ENCODE measurements at places on chromosomes 6 and 20.

GRCh38 chr6:161901740-161902426, 628.0 kb upstream of the AGPAT4 start:
- no peak for DNase-seq

GRCh38 chr6:170088582-170088955, 202.3 kb downstream of the DLL1 start:
- no peak for DNase-seq

DNA sequence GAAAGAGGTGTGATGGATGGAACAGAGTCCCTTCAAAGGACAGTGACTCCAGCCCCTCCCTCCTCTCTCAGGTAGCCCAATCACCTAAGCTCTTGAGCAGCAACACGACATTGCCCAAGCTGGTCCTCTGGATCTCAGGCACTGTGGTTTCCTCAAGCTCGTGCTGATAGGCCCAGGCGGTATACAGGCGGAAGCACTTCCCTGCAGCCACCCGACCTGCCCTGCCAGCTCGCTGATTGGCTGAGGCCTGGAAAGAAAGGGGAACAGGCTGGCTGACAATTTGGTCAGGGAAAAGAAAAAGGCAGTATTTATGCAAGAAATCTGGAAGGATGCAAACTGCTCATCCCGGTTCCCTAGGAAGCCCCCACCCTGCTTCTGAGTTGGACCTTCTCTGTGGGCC, 9.6 kb downstream of the C6orf136 start:
- DNase-seq = no peak

- DNase-seq = no peak
Measured at GRCh38 chr6:29014729-29015608, 9.9 kb upstream of the ZNF311 start.

DNA sequence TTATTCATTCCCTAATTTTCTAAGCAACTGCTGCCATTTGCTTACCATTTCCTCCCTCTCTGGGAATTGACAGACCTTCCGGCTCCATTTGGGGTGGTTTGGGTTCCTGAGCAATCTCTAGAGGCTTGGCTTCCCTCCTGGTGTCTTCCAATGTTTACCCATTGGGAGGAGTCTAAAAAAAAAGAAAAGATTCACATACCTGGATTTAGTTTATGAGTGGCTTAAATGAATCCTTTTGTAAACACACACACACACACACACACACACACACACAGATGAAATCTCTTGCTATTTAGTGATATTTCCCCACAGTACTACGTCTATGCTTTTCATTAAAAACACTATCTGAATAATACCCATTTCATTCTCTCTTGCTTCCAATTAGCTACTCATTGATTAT, 48.3 kb upstream of the TRAF3IP2 start:
- no peak for DNase-seq

DNA sequence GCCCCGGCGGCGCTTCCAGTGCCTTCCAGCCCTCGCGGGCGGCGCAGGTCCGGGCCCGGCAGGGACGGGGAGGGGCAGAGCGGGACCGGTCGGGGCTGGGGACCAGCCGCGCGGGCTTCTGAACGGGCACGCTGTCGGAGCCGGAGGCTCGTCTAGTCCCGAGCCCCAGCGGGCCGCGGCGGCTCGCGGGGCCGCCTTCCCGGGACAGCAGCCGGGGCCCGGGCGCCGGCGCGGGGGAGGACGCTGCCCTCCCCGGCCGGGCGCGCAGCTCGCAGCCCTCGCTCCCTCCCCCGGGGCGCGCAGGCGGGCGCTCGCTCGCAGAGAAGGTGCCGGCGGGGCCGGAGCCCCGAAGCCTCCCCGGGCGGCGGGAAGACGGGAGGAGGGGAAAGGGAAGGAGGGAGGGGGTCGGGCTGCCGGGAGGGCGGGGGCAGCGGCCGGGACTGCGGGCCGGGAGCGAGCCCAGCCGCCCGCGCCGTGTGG, 696 bp upstream of the SIRPA start:
- DNase-seq = no peak

GRCh38 chr6:130293800-130294199, 71.0 kb upstream of the SAMD3 start:
- peak; percentile 8 for DNase-seq

GRCh38 chr6:150069706-150070105, 785 bp upstream of the ULBP3 start:
- DNase-seq = no peak
